Activated CD8-positive, alpha-beta memory T cell treated with anti-CD3 and anti-CD28 coated beads, Interleukin-2, amount 10 ng/mL, durations not matched to agents 7 days and 5 days (primary cell): ENCODE measurements at places on chromosomes 12 and 14. TPM values are rescaled to one million over a fixed set of nuclear protein-coding genes. Genes with fewer than 3 reads are reported as not detected.

DNA sequence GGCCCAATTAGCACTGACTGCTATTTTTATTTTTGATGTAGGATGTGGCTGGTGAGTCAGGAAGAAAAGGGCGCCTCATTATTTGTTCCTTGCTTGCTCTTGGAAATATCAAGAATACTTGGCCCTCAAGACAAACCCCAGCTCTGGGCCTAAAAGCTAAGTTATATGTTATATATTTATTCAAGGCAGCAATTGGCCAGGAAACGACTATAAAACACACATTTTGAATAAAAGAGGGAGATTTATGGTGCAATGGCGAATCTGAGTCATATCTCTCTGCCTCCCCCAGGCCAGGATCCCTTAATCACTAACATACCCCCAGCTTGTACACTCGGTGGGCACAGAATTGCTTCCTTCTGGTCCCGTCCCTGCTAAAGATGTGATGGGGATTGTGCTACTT is 63.3 kb downstream of the TBX5 start:
- H3K4me3 ChIP-seq: no peak overlapping the region
- H3K36me3 ChIP-seq: no peaks in the 10 kb centered on the region
- DNase-seq: no peak
- H3K4me1 ChIP-seq: no peaks in the 10 kb centered on the region
- H3K27ac ChIP-seq: no peak overlapping the region
- no peaks in the 10 kb centered on the region for H3K27me3 ChIP-seq

- H3K4me3 ChIP-seq: no peak overlapping the region
- peaks cover 3% of the 10 kb centered on the region for H3K27me3 ChIP-seq
- H3K4me1 ChIP-seq: peaks cover 26% of the 10 kb centered on the region
These were observed 34.9 kb downstream of the KRT80 start for GRCh38 chr12:52156757-52157565.

DNA sequence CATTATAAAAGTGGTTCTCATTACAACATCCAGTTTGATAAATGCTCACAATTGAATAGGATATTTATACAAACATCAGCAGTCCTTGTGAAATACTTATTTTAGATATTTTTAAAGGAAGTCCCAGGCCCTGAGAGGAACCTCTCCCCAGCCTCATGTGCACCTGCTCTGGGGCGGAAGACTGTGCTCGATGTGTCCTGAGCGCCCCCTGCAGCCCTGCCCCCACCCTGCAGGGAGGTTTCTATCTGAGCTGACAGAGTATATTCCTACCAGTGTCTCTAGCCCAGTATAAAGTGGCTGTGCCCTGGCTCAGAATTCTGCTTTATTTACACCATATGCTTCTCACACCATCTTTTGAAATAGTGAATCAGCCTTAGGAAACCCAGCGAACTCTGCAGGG is 1349.1 kb downstream of the TMEM121 start:
- H3K36me3 ChIP-seq: no peaks in the 10 kb centered on the region
- no peak overlapping the region for H3K27ac ChIP-seq
- DNase-seq: peak; percentile 59
- no peak overlapping the region for H3K4me3 ChIP-seq
- H3K4me1 ChIP-seq: peaks cover 23% of the 10 kb centered on the region

GRCh38 chr12:93429448-93429847 is 12.3 kb downstream of the UBE2N start:
- no peak for DNase-seq
- H3K27ac ChIP-seq: no peak overlapping the region
- H3K27me3 ChIP-seq: no peaks in the 10 kb centered on the region
- no peak overlapping the region for H3K4me3 ChIP-seq
- H3K4me1 ChIP-seq: peaks cover 62% of the 10 kb centered on the region

- DNase-seq: no peak
- no peaks in the 10 kb centered on the region for H3K4me1 ChIP-seq
- no peaks in the 10 kb centered on the region for H3K36me3 ChIP-seq
- no peak overlapping the region for H3K27ac ChIP-seq
- no peaks in the 10 kb centered on the region for H3K27me3 ChIP-seq
These were observed 50.1 kb upstream of the E2F7 start for GRCh38 chr12:77115471-77115870.

DNA sequence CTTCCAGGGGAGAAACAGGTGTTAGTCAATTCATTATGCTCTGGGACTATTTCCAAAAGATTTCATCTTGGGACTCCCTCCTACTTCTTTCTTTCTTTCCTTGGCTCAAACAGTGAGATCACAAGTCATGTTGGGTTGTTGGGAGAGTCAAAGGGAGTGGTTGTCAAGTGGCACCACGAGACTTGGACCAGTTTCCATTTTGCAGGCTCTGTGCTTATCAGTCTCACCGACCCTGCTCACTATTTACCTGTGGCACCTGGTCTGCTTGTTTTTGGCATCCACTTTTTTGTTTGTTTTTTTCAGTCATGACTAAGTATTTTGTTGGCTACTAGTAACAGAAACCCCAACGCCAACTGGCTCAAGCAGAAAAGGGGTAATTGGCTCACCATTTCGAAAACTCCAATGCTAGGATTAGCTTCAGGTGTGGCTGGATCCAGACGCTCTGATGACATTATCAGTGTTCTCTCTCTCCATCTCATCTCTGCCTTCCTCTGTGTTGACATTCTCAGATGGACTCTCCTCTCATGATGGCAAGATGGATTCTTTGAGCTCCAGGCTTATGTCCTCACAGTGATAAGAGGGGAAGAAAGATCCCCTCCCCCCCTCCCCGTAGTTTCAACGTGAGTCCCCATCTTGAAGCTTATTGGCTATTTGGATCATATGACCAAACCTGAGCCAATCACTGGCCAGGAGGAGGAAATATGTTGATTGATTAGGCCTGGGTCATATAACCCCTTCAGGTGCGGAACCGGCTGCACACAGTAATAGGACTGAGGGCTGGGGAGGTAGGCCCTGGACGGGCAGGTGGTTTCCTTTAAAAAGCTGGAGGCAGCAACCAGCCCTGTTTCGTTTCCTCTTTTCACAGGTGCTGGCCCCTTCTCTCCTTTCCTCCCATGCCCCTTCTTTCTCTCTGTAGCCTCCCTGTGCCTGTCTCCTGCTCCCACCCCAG is 84.2 kb downstream of the AACS start:
- DNase-seq: no peak
- H3K27me3 ChIP-seq: no peaks in the 10 kb centered on the region
- no peaks in the 10 kb centered on the region for H3K4me1 ChIP-seq
- no peak overlapping the region for H3K4me3 ChIP-seq
- no peak overlapping the region for H3K27ac ChIP-seq
- H3K36me3 ChIP-seq: no peaks in the 10 kb centered on the region

GRCh38 chr12:92185052-92185451 is 39.4 kb upstream of the BTG1 start:
- peak; percentile 67 for DNase-seq
- peak overlapping the region; percentile 78 for H3K27ac ChIP-seq
- H3K4me3 ChIP-seq: peak overlapping the region; percentile 28
- H3K4me1 ChIP-seq: peaks cover 31% of the 10 kb centered on the region
- H3K27me3 ChIP-seq: no peaks in the 10 kb centered on the region

- no peak overlapping the region for H3K4me3 ChIP-seq
- peaks cover 13% of the 10 kb centered on the region for H3K36me3 ChIP-seq
- no peaks in the 10 kb centered on the region for H3K27me3 ChIP-seq
- DNase-seq: peak; percentile 67
- H3K27ac ChIP-seq: no peak overlapping the region
- H3K4me1 ChIP-seq: peaks cover 5% of the 10 kb centered on the region
These were observed 334.0 kb downstream of the BTG1 start for GRCh38 chr12:91811481-91812287.

DNA sequence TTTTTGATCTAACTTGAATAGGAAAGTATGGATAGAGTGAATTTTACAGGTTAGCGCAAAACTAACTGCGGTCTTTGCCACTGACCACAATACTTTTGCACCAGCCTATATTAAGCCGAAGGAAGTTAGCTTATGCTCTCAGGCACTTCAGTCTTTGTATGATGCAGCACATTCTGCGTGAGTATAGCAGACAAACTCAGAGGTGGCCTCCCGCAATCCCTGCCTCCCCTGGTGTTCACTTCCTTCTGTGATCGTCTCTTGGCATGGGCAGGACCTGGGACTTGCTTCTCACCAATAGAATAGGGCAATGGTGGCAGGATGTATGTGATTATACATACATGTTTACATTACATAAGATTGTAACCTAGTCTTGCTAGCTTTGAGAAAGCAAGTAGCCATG is 10.3 kb upstream of the SLC6A13 start:
- peaks cover 19% of the 10 kb centered on the region for H3K4me1 ChIP-seq
- no peaks in the 10 kb centered on the region for H3K27me3 ChIP-seq
- no peak for DNase-seq
- no peak overlapping the region for H3K4me3 ChIP-seq
- no peak overlapping the region for H3K27ac ChIP-seq

GRCh38 chr14:29310210-29310609 is 543.6 kb downstream of the FOXG1 start:
- no peak overlapping the region for H3K4me3 ChIP-seq
- no peaks in the 10 kb centered on the region for H3K4me1 ChIP-seq
- DNase-seq: no peak
- no peaks in the 10 kb centered on the region for H3K27me3 ChIP-seq

DNA sequence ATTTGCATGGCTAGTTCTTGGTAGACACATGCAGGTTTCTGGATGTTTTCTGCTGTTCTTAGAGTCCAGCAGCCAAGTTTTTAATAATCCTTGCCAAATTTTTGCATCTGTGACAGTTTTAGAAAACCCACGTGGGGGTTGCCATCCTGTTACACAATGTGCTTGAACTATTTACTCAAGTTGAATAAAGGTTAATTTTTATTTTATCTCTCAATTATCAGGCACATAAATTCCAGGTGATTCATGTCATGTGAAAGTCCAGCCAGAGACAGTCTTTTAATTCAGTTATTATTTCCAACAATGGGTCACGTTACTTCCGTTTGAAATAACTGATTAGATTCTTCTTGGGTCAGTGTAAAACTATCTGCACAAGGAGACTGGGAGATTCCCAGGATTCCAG is 15.7 kb downstream of the MYRFL start:
- H3K27me3 ChIP-seq: peaks cover 9% of the 10 kb centered on the region
- no peak for DNase-seq
- no peak overlapping the region for H3K27ac ChIP-seq
- no peaks in the 10 kb centered on the region for H3K36me3 ChIP-seq
- no peaks in the 10 kb centered on the region for H3K4me1 ChIP-seq
- H3K4me3 ChIP-seq: no peak overlapping the region

- H3K27me3 ChIP-seq: no peaks in the 10 kb centered on the region
- no peak overlapping the region for H3K4me3 ChIP-seq
- H3K27ac ChIP-seq: no peak overlapping the region
- H3K36me3 ChIP-seq: no peaks in the 10 kb centered on the region
These were observed 92.0 kb downstream of the RFLNA start for GRCh38 chr12:124386661-124387527.

DNA sequence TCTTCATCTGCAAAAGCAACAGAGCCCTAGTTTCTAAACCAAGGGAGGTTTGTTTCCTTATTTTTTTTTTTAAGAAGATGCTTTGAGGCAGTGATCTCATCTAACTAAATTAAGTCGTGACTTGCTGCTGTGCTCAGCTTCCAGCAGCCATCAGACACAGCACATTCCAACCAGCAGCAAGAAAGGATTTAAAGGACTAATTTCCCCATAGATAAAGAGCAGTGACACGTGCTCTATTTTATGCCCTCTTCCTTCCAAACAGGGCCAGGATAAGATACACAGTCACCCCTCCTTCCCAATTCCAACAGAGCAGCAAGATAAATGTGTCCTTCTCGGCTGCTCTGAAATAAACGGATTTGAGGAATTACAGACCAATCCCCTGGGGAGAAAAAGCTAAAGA is 81.7 kb downstream of the PRKAB1 start:
- H3K36me3 ChIP-seq: peaks cover 73% of the 10 kb centered on the region
- H3K27ac ChIP-seq: no peak overlapping the region
- no peaks in the 10 kb centered on the region for H3K27me3 ChIP-seq
- H3K4me1 ChIP-seq: no peaks in the 10 kb centered on the region
- no peak for DNase-seq

Gene ADSS1
- total RNA-seq: 2.5 TPM

Gene IFNG-AS1
- 0.38 TPM for total RNA-seq

Gene POMT2
- 16.2 TPM for total RNA-seq

Gene PRPH
- total RNA-seq: 0.35 TPM

Gene CCNB1IP1
- 39.5 TPM for total RNA-seq

Gene KLRC3
- 9.9 TPM for total RNA-seq
